ENCODE measurements at places on chromosomes 6 and 20.

- no peaks in the 10 kb centered on the region for H3K27me3 ChIP-seq
- H3K36me3 ChIP-seq, result no peaks in the 10 kb centered on the region
- H3K27ac ChIP-seq, result no peak overlapping the region
- DNase-seq, result no peak
Observed at GRCh38 chr6:27642744-27643456, 170.0 kb upstream of the ZNF184 start.

DNA sequence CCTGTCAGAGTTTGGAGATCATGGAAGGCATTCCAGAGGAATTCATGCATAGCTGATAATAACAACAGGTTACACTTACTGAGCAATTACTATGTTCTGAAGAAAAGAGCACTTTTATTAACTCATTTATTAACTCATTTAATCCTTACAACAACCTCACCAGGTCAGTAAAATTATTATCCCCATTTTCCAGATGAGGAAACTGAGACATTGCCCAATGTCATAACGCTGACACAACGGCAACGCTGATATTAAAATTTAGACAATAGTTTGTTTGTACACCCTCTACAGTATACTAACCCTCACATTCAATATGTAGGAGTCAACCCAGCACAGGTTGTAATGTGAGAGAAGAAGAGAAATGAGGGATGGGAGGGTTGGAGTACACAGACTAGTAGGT is 105.0 kb downstream of the RNGTT start:
- H3K4me1 ChIP-seq, result no peaks in the 10 kb centered on the region
- H3K4me3 ChIP-seq, result no peak overlapping the region
- no peaks in the 10 kb centered on the region for H3K27me3 ChIP-seq
- no peaks in the 10 kb centered on the region for H3K36me3 ChIP-seq

DNA sequence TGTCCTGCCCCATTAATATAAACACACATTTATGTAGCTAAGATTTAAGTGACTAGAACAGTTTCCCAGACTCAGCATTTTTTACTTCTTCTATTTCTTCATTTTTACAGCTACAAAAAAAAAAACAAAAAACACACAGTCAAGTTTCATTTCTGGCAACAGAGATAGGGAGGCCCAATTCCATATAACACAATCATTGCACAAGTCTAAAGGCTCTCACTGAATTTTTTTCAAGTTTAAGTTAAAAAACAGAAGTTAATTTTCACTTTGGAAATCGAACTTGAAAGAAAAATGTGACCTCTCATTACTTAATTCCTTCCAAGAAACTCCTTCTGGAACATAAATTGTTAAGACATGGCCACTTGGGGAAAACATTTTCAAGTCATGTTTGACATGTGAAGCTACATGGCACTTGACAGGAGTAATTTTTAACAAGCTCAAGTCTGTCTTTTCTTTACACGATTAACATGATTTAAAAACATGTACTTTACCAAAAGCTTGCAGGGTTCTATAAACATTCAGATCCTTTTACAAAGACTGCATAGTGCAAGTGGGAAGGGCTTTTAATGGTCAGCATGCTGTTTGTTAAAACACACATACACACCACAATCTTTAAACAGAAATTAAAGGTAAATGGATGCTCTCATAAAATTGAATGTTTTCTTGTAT is 100.1 kb upstream of the CCDC28A start:
- DNase-seq, result no peak
- H3K36me3 ChIP-seq, result no peaks in the 10 kb centered on the region
- H3K27me3 ChIP-seq, result no peaks in the 10 kb centered on the region
- no peak overlapping the region for H3K27ac ChIP-seq
- no peaks in the 10 kb centered on the region for H3K4me1 ChIP-seq
- no peak overlapping the region for H3K4me3 ChIP-seq

- no peaks in the 10 kb centered on the region for H3K36me3 ChIP-seq
- H3K27ac ChIP-seq, result no peak overlapping the region
- H3K4me1 ChIP-seq, result peaks cover 8% of the 10 kb centered on the region
- no peak for DNase-seq
Observed at GRCh38 chr20:56428881-56429280, 16.8 kb downstream of the CASS4 start.

DNA sequence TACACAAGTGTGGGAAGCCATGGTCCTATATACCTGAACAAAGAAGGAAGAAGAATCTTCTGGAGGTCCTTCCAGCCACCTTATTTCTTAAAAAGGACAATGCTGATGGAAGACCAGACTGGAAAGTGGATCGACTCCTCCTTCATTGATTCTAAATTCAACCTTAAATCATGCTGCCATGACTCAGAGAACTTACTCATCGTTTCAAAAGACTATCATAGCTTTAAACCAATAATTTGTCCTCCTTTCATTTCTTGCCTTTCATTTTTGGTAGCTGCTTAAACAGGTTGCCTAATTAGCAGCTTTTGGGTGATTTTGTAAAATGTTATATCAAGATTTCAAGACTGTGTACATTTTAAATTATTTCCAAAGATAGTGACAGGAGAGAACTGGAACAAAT is 60.8 kb downstream of the RTN4IP1 start:
- H3K27ac ChIP-seq, result no peak overlapping the region
- H3K4me3 ChIP-seq, result no peak overlapping the region
- peaks cover 52% of the 10 kb centered on the region for H3K36me3 ChIP-seq
- no peaks in the 10 kb centered on the region for H3K27me3 ChIP-seq

DNA sequence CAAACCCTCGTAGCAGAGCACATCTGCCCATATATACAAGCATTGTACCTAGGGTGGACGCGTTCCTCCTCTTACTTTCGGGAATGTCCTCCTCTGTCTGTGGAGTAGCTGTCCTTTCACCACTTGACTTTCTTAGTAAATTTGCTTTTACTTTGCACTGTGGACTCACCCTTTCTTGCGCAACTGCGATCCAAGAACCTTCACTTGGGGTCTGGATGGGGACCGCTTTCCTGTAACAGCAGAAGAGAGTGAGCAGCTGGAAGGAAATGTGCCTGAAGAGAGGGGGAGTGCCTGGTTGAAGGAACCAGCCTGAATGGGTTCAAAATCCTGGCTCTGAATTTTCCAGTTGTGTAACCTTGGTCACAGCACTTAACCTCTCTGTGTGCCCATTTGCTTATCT is 40.1 kb upstream of the PMEPA1 start:
- H3K27ac ChIP-seq, result no peak overlapping the region
- DNase-seq, result no peak
- no peaks in the 10 kb centered on the region for H3K36me3 ChIP-seq
- H3K27me3 ChIP-seq, result no peaks in the 10 kb centered on the region
- H3K4me3 ChIP-seq, result no peak overlapping the region

GRCh38 chr6:84346372-84346771 is 118.9 kb upstream of the CEP162 start:
- no peak overlapping the region for H3K4me3 ChIP-seq
- H3K27ac ChIP-seq, result no peak overlapping the region
- no peaks in the 10 kb centered on the region for H3K27me3 ChIP-seq
- no peaks in the 10 kb centered on the region for H3K36me3 ChIP-seq

Data from Karpas-422 (cell line).